ENCODE measurements at places on chromosomes 6 and 20.

GRCh38 chr6:106547601-106548453 is 81.5 kb downstream of the RTN4IP1 start:
- peak; percentile 46 for DNase-seq

- no peak for DNase-seq
Observed at GRCh38 chr6:100344761-100345160, 120.0 kb downstream of the SIM1 start.

DNA sequence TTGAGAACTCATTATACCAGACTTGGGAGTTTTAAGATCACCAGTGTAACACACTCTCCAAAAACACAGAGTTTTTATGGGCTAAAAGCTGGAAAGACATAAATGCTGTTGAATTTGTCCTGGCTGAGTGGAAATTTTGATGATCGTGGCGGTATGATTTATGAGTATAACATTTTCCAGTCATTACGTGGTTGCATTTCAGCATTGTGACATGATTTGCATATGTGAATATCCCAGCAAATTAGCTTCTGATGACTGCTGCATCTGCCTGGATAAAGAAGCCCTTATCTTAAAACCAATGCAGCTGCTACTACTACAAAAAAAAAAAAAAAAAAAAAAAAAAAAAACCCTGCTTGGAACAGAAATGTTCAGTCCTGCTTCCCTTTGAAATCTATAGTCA is 850.9 kb downstream of the TFAP2A start:
- no peak for DNase-seq

DNA sequence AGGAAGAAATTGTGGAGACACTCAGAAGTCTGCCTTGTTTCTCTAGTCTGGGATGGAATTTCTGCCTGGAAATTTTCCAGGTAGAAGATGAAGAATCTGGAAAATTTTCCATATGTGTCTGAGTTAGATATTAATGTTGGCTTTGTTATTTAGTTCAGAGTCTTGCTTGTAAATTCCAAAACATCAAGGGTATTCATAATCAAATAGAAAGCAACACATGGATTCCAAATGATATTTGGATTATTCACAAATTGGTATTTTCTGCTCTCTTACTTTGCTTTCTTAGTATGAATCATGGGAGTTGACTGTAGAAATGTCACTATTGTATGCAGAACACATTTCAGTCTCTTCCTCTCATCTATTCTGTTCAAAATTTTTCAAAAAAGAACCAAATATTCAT is 116.0 kb downstream of the GRIK2 start:
- DNase-seq = no peak

DNA sequence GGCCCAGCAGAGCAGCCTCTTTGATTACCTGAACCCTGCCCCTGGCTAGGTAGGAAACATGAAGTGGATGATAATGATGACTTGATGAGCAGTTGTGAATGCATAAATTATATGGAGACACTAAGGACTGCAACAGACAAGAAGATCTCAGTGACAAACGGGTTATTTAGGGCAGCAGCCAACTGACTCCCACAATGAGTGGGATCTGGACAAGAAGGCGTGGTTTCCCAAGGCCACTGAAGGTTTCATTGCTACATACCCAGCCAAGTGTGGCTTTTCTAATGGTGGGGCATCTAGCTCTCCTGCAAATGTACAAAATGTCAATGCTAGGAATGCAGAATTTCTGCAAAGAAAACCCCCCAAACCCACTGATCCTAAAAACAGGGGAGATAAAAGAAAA is 29.4 kb downstream of the RING1 start:
- no peak for DNase-seq

DNA sequence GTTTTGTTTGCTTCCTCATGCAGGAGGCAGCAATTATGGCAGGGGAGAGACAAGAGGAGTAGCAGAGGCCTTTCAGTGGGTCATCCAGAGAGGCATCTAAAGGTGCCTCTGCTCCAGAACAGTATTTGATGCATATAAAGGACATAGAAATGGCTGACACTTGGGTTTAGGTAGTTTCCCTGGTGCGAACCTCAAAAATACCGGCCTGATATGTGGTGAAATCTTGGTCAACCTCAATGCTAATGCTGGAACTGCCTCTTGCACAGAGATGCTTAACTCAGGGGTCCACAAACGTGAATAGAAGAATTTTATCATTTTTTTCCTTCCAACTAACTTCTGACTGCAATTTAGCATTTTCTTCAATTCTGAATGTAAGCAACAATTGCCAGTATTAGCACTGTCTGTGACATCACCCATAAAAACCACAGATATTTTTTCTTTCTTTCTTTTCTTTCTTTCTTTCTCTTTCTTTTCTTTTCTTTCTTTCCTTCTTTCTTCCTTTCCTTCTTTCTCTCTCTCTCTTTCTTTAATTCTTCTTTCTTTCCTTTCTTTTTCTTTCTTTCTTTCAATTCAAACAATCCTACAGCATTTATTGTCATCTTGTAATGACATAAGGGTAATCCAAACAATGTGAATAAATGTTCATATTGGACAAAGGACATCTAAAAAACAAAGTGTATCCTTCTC is 180.0 kb upstream of the UST start:
- no peak for DNase-seq

Data from activated naive CD4-positive, alpha-beta T cell treated with Interleukin-2 at 50 U/mL for 16 hours (primary cell).